HT1080 (cell line): ENCODE measurements at places on chromosomes 5 and 9.

GRCh38 chr9:137116728-137117127 lies 2.2 kb upstream of the DPP7 start:
- DNase-seq: no peak

GRCh38 chr5:98807806-98808205 lies 34.3 kb downstream of the RGMB start:
- DNase-seq: no peak

DNA sequence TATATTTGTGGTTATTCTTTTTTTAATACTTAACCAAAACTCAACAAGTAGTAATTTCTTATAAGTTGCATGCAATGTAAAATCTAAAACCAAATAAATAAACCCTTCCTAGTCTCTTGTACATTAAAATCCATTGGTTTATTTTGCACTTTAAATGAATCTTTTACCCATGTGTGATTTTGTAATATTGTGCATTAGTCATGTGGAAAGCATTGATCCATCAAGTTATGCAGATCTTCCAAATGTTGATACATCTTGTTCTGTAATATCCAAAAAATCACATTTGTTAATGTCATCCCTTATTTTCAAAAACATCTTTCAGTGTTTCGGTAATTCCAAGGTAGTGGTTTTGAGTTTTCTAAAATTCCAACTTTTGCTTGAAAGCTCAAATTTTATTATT lies 63.3 kb downstream of the CWC27 start:
- DNase-seq: no peak

DNA sequence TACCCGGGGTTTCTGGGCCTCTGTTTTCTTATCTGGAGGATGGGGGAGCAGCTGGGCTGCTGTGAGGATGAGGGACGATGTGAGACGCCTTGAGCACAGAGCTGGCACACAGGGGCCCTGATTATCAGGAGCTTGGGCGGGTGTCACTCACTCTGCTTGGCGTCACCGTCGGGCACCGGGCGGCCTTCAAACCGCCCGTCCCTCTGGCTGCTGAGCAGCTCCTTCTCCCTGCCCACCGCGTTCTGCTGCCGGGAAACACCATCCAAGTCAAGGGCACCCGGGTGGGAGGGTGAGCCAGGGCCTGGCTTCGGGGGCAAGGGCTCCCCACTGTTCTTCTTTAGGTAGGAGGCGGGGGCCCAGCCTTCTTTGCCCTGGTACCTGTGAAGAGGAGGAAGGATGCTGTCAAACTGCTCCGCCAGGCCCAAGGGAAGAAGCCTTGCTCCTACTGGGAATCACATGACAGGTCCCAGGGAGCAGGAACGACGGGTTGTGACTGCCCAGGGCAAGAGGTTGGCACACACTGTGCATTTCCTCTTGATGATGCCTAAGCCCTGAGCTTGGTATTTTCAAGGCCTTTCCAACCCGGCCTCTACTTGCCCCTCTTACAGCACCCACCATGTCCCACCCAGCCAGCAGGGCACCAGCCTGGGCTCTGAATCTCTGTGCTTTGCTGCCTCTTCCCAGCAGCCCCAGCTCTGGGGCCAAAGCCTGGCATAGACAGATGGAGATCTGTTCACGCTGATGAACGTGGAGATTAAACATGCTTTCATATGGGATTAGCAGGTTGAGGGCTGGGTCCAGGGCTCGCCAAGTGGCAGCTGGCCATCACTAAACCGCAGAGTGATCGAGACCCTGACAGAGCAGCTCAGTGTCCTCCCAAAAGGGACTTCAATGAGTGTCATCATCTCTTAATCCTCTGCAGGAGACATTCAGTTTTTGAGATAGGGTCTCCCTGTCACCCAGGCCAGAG lies 66.9 kb upstream of the UBTD2 start:
- DNase-seq: no peak

- DNase-seq: no peak
Observed at GRCh38 chr5:83789371-83789770, 68.7 kb upstream of the HAPLN1 start.

DNA sequence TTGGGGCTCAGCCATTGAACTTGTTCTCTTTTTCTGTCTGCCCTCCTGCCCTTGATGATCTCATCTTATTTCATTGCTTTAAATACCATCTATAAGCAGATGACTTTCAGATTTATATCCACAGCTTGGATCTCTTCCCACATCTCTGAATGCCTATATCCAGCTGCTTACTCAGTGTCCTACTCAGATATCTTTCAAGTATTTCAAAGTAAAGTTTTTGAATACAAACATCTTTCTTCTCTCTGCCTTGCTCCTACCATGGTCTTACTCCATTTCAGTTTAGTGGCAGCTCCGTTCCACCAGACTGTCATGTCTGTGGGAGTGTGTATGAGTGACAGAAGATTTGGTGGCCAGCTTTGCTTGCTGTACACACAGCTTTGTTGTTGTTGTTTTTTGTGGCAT lies 59.7 kb downstream of the ERBIN start:
- peak; percentile 17 for DNase-seq

DNA sequence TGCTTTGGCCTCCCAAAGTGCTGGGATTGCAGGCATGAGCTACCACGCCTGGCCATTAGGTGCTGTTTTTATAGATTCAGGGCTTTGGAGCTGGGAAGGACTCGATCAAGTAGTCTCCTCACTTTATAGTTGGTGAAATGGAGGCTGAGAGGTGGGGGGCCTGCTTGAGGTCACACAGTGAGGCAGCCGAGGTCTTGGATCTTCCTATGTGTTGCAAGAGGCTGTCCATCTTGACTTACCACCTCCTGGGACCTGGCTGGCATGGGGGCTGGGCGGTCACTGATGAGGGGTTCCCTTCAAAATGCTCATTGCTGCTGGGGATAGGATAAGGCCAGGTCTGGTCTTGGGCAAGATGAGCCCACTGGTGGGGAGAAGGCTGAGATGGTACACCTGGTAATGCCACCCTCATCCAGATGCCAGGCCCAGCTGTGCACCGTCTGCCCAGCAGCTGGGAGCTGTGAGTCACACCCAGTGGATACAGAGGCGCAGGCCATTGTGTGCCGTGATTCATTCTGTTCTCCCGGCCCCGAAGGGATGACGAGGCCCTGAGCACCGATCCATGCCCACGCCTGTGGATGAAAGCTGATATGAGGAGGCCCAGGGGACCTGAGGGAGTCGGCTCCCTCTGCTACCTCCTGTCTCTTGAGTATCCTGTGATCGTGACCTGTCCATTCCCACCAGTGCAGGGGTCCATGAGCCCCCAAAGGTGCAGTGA lies 10.5 kb upstream of the NDST1 start:
- peak; percentile 96 for DNase-seq
